ENCODE measurements at places on chromosomes 12 and 14.

- no peak for DNase-seq
Measured at GRCh38 chr12:122104844-122105243, 26.3 kb downstream of the MLXIP start.

DNA sequence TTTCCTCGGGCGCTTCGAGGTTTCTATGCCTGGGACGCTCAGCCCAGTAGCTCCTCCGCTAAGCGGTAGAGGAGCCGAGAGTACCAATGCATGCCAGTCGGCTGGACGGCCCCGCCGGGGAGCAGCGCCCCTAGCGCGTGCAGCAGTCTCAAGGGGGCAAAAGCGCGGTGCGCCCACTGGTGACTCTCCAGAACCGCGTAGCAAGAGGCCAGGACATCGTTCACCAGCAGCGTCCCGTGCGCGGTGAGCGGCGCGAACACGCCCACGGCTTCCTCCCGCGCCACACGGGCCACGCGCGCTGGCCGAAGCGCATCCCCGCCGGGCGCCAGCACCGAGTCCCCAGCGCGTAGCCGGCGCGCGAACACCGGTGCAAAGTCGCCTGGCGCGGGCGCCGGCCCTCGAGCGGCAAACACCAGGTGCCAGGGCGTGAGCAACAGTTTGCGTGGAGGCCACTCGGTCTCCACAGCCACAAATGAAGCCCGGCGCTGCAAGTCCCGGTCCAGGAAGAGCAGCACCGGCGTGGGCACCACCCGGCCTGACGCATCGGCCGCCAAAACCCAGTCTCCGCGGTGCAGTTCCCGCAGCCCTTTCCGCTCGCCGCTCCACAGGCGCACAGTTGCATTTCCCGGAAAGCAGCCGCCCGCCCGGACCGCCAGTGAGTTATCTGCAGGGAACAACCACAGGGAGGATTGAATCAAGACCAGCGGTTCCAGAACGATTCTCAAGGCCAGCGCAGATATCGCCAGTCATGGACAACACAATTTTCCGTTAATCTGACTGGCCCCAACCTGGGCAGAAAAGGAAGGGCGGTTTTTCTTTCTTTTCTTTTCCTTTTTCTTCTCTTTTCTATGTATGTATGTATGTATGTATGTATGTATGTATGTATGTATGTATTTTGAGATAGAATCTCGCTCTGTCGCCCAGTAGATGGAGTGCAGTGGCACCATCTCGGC, 4.5 kb downstream of the DHH start:
- DNase-seq: no peak

GRCh38 chr12:89181271-89181920, 170.9 kb downstream of the DUSP6 start:
- DNase-seq: no peak

- no peak for DNase-seq
Measured at GRCh38 chr12:75315518-75315917, 14.6 kb downstream of the CAPS2 start.

- no peak for DNase-seq
Measured at GRCh38 chr14:64602826-64603225, 53.1 kb downstream of the PPP1R36 start.

GRCh38 chr14:54487771-54488170, 1.0 kb downstream of the GMFB start:
- no peak for DNase-seq

- no peak for DNase-seq
Measured at GRCh38 chr14:29576927-29577326, 350.7 kb downstream of the PRKD1 start.

Data from activated naive CD8-positive, alpha-beta T cell treated with anti-CD3 and anti-CD28 coated beads, Interleukin-2, amount 50 U/mL, for 16 hours (primary cell).